Right forelimb (tissue), 1 donor: ENCODE measurements at places on chromosomes 5 and 9.

DNA sequence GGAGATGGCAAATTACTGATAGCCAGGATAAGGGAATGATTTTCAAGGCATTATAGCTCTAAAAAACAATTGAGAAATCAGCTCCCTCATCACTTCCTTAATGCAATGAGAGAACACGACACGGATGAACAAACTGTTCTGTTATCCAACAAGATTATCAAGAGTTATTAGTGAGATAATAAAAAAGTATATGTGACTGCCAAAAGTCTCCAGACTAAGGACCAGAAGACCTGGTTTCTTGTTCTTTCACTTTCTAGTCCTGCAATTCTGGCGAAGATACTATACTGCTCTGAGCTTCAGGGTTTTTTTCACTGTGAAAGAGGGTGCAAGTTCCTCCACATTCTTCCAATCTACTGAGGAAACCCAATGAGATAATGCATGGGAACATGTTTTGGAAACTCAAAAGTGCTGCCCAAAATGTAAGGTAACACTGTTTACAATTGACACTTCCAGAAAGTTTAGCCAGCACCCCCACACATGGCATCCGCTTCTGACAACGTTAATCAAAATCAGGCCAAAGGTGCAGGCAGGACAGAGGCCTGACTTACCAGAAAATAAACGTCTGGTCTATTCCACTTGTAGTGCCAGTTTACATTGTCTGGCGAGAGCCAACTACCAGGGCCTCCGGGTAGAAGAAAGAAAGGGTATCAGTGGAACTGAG lies 254.2 kb downstream of the DOCK8 start:
- DNase-seq, result no peak

- DNase-seq, result no peak
Measured at GRCh38 chr5:109312695-109313094, 97.1 kb downstream of the PJA2 start.

GRCh38 chr5:79886456-79886855 lies 104.6 kb downstream of the MTX3 start:
- DNase-seq, result no peak

DNA sequence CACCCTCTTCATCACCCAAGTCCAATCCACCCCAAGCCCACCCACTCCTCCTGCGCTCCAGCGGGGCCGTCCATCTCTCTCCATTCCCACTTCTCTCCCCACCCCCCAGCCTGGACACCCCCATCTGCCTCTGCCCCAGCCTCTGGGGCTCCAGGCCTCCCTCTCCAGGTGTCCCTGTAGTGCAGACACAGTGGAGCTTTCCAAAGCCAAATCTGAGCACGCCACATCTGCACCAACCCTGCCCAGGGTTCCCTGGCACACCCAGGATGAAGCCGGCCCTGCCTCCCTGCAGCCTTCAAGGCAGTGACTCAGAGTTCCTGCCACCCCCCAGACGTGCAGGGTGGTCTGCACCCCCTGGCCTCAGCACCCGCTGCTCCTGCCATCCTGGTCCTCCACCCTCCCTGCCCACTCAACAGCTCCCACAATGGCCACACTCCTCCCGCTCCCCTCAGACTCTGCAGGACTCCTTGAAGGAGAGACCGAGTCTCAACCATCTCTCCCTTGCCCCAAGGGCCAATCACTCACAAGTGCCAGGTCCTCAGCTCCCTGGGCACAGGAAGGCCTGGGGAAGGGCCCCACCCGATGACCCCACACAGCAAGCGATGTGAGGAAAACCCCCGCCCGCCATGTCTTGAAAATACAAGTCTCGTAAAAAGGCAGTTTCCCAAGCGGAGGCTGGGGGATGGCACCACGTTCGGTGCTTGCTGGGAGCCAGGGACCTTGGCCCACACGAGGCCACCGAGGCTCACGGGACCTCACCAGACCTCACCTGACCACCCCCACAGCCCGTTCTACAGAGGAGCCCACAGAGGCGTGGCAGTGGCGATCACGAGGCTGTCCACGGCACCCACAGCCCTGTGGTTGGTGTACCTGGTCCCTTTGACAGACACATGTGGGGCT lies 22.2 kb downstream of the VAV2 start:
- no peak for DNase-seq

DNA sequence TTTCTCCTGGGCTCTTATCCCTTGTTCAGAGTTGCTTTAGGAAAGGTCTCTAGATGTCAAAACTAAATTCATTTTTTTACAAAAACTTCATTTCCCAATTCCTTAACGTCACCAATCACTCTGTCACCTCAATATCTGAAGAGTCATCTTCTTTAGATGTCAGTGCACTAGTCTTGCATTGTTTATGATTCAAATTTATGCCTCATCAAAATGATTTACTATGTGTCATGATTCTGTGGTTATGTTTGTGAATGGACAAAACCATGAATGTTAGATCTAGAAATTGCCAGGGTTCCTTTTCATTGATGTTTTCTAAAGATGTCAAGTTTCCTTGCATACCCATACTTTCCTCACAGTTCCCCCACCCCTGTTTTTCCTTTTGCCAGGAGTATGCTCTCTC lies 21.5 kb downstream of the CWC27 start:
- no peak for DNase-seq

- no peak for DNase-seq
Measured at GRCh38 chr9:88737876-88738275, 202.9 kb downstream of the NXNL2 start.

DNA sequence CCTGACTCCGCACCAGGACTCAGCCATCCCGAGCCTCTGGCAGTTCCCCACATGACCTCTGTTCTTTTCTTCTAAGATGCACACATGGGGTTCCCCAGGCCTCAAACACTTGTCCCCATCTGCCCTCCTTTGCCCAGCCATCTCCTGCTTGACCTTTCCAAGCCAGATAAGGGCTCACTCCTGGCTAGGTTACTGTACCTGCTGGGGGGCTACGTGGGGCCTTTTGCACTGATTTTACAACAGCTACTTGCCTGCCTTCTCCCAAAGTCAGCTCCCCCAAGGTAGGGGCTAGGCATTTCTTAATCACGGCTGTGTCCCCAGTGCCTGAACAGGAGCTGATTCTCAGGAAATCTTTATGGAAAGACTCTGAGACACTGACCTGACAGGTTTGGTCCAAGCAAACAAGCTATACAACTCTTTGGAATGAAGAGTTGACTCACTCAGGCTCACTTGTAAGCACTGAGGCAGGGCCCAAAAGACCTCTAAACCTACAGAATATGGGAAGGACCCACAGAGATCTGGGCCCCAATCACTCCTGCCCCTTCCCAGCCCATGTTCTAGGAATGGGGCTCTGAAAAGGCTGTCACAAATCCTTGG lies 2.5 kb downstream of the MACROH2A1 start:
- no peak for DNase-seq

DNA sequence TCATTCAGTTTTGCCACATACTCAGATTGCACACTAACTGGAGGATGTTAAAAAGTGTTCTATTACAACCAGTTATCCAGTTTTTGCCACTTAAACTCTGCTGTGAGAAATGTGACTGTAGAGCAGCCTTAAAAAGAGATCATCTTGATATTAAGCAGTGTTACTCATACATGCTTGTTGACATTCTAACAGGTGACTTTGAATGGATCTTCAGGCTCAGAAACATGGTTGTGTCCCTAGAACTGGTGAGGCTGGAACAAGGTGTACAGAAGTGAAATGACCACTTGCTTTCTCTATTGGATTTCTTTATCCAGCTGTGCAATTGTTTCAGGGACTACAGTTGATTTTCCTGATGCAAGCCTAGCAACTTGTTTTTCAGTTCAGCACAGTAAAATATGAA lies 166.1 kb upstream of the CCDC152 start:
- no peak for DNase-seq

GRCh38 chr5:129438322-129438721 lies 21.8 kb upstream of the ADAMTS19 start:
- no peak for DNase-seq

DNA sequence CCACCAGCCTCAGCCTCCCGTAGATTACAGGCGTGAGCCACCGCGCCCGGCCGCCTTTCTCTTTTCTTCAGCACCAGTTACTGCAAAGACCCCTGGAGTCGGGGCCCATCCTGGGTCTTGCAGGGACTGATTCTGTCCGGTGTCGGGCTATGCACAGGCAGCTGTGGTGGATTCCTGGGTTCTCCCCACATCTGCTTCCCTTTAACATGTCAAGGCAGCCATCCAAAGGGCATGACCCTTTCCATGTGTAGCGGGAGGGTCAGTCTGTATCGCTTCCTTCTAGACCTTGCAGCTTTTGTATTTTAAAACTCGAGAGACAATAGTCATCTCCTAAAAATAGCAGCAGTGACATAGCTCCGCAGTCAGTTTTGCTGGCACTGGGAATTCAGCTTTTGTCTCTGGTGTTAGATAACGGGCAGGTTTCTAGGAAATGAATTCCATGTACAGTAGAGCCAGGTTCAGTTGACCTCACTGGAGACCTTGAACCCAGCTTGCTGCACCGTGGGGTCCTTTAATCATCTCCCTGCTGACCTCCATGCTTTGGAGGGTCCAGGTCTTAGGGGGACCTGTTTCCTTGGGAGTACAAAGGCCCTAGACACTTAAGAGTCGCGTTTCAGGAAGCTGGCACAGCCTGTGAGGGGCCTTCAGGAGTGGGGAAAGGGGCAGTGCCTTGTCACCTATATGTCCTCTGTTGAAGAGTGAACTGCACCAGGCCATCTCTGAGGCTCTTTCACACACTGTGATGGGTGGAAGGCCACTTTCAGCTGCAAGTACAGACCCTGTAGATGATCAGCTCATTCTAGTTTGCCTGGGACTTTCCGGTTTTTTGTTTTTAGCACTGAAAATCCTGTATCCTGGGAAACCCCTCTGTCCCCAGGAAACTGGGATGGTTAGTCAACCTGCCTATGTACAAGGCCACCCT lies 13.8 kb downstream of the ANKRD33B start:
- DNase-seq, result no peak

DNA sequence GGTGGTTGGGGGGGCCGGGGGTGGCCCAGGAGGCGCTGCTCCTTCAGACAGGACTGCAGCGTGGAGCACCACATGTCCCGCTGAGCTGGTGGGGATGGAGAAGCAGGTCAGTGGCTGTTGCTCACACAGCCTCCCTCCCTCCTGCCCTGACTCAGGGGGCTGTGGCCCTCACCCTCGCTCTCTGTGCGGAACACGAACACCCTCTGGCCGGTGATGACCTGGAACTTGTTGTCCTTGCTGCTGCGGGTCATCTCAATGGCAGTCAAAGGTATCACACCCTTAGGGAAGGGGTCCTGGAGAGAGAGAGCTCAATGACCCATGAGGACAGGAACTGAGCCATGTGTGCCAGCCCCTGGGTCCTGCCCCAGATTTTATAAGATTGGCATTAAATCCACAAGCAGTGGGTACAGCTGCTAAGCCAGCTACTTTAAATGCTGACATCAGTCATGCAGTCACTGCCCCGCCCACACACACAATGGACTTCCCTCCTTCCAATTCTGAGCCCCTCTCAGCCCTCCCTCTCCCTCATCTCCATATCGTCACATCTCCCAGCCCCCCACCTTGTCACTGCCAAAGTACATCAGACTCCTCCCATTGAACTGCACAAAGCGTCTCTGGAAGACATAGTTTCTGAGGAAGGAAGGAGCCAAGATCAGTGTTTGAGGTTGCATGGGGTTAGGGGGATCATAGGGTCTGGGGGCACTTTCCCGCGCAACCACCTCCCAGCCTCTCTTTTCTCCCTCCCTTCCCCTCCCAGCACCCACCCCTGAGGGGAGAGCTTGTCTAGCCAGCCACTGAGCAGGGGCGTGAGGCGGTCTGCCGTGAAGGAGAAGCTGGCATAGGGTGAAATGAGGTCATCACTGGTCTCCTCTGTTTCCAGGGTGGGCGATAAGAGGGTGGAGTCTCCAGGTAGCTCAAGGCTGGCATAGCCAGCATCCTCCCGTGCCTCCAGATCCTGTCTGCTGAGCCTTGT lies 8.9 kb downstream of the ARAP3 start:
- DNase-seq, result no peak
